ENCODE measurements at places on chromosomes 2 and 18.

- DNase-seq: peak; percentile 29
Observed at GRCh38 chr2:200253639-200254038, 52.9 kb upstream of the SPATS2L start.

- DNase-seq: no peak
Observed at GRCh38 chr18:63586966-63587365, at the start of gene SERPINB13. TSS of gene SERPINB13 (plus strand) at chr18:63587343. CDS start at chr18:63588668, 1,325 bp downstream.

DNA sequence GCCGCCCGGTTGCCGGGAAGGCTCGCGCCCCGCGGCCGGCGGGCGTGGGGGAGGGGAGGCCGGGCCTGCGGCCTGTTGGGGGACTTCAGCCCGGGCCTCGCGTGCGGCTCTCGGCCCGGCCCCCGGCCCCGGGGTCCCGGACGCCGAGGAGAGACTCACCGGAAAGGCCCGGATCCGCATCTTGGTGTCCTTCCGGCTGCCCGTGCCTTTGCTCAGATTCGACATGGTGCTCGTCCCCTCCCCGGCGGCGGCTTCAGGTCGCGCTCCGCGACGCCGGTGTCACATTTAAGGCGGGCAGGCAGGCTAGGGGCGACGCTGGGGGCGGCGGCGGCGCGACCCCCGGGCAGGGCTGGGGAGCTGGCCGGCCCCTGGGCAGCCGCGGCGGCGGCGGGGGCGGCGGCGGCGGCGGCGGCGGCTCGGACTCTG is 365 bp downstream of the CUL3 start:
- peak; percentile 38 for DNase-seq

- DNase-seq: no peak
Observed at GRCh38 chr2:12424219-12424618, 292.5 kb upstream of the TRIB2 start.

GRCh38 chr2:60356346-60356745 is 197.1 kb downstream of the BCL11A start:
- DNase-seq: no peak

- no peak for DNase-seq
Observed at GRCh38 chr2:233477548-233478433, 88.8 kb downstream of the USP40 start.

DNA sequence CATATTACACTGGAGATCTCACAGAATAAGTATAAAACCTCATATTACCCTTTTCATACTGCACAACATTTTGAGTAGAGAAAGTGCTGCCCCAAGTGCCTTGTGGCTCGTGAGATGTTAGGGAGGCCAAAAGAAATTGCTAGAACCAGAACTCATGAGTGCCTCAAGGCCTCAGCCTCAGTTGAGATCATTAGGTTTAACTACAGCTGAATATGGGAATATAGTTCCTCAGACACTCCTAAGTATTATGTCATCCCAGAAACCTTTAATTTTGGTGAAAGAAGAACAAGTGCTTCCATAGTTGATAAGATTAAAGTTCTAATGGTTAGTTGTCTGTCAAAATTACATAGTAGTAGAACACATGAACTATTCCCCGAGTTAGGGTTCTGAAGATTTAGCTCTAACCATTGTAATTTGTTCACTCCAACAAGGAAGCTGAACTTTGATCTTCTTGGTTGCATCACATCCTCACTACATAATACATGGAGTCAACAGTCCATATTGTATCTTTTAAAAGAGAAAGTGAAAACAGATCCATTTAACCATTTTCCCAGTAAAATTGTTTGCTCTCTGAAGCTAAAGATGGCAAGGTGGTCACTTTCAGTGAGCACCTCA is 9.6 kb upstream of the AQP4 start:
- DNase-seq: no peak

DNA sequence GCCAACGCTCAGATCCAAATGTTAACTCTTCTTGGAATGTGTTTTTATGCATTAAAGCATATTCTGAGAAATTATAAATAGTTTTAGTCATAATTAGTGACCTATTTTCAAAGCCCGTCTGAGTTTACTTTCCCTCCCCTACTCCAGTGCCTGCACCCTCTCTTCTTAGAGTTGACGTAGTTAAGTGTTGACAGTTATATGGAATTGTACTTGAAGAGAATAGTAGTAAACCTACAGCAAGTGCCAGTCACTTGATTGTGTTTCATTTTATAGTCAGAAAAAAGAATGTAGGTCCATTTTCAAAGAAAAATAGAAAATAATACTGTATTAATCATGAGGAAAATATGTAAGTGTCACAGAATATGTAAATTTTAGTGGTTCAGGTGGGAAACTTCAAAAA is 41.2 kb downstream of the ZCCHC2 start:
- DNase-seq: no peak

DNA sequence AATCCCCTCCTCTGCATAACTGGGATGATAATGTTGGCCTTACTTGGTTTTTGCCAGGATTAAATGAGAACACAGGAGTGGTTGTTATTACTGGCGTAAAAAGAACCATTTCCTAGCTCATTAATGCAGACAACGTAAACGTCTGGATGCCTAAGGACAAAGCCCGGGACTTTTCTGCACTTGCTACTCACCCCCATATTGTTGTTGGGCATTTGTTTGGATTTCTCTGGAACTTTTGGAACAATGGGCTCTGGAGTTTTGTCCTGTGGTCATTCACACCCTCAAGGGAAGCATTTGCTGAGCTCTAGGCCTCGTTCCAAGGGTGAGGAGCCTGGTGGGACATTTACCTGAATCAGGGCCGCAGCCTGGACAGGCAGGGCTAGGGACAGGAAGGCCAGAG is 76.0 kb downstream of the HS1BP3 start:
- DNase-seq: no peak

- peak; percentile 62 for DNase-seq
Observed at GRCh38 chr18:36828157-36828629, 609 bp downstream of the TPGS2 start.

DNA sequence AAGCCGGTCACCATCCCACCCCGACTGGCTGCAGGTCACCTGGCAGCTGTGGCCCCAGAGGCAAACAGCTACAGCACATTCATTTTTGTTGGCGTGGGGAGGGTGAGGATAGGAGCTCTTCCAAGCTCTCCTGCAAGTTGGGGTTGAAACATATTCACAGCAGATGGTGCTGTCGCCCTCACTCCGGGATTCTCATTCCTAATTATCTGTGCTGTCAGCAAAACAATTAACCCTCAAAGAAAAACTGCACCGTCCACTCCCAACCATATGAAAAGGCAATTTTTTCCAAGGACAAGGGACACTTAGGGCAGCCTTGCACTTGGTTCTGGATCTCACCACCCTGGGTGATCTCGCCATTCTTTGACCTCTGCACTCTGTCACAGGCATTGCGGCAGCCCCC is 68.6 kb downstream of the ZBTB7C start:
- DNase-seq: no peak

GRCh38 chr2:159256159-159256558 is 30.3 kb downstream of the WDSUB1 start:
- no peak for DNase-seq

- no peak for DNase-seq
Observed at GRCh38 chr2:166768393-166769123, 119.7 kb upstream of the XIRP2 start.

GRCh38 chr2:81644189-81644588 is 1339.6 kb upstream of the LRRTM1 start:
- no peak for DNase-seq

DNA sequence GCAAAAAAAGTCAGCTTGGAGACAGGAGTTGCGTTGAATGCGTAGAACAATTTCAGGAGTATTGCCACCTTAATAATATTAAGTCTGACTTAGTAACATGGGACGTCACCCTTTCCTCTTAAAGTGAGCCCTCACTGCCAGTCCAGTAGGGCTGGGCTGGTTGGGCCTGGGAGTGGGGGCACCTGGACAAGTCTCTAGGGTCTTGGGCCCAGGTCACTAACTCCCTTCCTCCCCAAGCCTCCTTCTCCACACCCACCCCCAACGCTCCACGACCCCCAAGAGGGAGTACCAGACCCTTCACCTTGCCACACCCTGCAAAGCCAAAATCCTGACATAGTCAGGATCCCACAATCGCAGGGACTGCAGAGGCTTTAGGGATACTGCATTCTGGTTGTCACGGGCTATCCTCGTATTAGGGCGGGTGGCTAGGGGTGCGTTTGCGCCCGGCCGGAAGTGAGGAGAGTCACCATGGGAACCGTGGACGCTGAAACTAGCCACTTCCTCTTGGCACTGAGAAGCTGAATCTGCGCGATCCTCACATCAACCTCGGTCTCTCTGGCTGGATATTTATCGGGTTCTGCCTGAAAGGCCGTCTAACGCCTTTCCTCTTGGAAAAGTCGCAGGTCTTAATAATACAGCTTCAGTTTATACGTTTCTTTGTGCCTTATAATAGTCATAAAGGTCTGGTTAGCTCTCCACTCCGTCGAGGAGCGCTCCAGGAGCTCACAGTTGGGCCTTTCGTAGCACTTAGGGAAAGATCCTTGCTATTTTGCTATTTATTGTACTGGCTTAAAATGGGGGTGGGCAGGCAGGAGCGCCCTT is 10.3 kb upstream of the CXXC1 start:
- DNase-seq: peak; percentile 76

DNA sequence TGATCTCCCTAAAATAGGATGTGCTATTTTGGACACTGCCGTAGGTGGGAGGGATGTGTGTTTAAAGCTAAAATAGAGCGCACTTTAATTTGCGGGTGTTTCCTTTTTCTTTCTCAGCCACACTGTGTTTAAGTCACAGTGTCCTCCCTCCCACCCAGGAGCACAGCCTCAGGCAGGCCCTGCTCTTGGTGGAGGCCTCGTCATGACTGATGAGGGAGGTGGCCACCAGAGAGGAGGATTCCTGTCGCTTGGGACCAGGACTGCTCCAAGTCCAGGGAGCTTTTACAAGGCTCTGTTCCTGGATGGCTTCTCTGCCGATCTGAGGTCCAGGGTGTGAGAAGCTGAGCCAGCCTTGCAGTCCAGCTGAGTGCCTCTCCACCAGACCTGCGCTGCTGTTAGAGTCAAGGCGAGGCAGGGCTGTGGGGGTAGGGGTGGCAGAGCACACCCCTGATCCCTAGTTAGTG is 33.5 kb downstream of the INPP4A start:
- no peak for DNase-seq

GRCh38 chr2:177281400-177282180 is 17.1 kb upstream of the NFE2L2 start:
- DNase-seq: peak; percentile 17

DNA sequence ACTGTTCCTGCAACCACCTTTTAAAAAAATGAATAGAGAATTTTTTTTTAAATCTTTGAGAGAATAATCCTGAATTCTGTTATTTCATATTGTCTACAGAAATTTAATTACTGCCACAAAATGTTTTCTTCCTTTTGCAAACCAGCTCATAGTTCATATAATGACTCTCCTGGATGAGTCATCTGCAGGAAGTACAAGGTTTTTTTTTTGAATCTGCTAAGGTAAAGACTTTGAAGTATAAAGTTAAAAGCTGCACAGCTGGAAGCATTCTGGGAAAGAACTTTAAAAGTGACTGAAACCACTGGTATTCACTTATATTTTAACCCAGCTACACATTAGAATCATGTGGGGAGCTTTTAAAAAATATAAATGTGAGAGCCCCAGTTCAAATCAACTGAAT is 25.4 kb downstream of the SESTD1 start:
- DNase-seq: peak; percentile 31

DNA sequence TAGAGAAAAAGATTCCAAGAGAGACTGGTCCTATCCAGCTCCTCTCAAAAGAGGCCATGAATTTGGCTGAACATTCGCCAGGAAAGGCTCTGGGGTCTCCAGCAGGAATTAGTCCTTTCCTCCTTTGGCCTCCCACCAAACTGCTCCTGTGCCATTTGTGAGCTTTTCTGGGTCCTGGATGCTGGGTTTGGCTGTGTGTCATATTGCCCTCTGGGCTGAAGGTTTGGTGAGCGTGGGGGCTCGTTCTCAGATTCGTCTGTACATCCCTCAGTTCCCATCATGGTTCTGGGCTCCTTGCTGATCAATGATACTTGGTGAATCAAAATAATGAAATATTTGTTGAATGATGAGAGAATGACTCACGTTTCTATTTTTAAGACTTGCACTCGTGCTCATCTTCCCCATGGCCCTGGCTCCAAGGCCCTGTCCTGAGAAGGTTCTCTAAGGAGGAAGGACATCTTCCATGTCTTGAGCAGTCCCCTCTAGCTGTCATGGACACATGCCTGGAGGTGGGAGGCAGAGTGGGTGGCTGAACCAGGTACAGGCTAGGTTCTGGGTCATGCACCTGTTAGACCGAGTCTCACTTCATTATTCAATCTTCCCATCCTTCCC is 47.8 kb upstream of the RHOB start:
- DNase-seq: no peak

- DNase-seq: no peak
Observed at GRCh38 chr2:1757567-1757966, 13.3 kb upstream of the PXDN start.

GRCh38 chr2:240872317-240873097 is 3.9 kb downstream of the AGXT start:
- no peak for DNase-seq

DNA sequence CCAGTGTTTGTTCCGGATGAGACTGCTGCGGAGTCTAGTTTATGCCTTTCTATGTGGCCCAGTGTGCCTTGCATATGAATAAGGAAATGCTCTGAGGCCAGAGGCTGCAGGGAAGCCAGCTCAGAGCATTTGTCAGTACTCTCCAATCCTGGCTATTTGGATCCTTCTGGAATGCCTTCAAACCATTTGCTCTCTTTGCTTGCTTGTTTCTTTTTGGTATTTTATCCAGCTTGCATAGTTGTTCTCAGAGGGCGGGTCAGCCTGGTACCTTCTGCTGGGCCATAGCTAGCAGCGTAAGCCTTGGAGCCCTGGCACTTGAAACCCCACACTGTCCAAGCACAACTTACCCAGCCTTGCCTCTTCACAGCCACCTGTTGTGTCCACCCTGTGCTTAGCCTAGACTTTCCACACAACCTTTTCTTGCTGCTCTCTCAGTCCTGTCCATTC is 20.5 kb downstream of the CENPO start:
- DNase-seq: no peak

GRCh38 chr2:96527286-96528005 is 9.1 kb upstream of the ARID5A start:
- no peak for DNase-seq

- DNase-seq: peak; percentile 72
Observed at GRCh38 chr2:50614056-50614455, 417.9 kb downstream of the NRXN1 start.

GRCh38 chr2:38154395-38154794 is 78.4 kb upstream of the CYP1B1 start:
- no peak for DNase-seq

- DNase-seq: no peak
Observed at GRCh38 chr2:159086342-159086741, 117.9 kb downstream of the TANC1 start.

GRCh38 chr18:48777026-48777743 is 173.6 kb downstream of the SMAD7 start:
- peak; percentile 30 for DNase-seq

DNA sequence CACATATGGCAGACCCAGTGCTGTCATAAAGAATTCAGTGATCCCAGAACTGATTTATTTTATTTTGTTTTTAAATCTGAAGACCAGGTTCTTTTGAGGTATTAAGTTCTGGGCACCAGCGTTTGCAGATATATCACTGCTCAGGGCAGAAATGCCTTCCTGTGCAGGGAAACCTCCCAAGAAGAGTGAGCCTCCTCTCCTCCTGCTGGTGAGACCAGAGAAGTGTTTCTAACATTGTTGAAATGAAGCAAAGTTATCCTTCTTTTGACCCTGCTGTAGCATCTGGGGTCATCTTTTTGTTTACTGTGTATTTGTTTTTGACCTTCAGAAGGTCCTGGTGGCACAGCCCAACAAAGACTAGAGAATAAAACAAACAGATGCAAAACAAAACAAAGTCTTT is 94.0 kb downstream of the AQP4 start:
- DNase-seq: no peak
